ENCODE measurements at places on chromosomes 1 and 21.
A peak's percentile ranks its signal among the peaks of the same experiment; 100 is the strongest.

DNA sequence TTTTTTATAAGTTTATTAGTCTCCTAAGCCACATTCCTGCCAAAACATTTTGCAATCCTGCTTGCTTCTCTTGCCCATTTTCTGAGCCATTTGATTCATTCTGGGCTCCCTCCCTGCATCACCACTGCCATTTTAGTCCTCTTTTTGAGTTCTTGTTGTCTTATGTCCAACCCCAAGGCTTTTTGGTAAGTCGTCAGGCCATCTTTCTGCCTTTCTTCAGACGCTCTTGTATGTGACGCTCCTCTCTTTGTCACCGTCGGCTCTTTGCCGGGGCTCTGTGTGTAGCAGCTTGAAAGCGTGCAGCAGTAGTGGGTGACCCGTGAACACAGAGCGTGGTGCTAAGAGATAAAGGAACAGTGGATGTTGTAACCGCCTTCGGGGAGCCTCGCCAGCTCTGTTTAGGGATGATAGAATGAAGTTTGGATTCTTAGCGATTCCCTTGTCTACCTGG lies 14.6 kb downstream of the HUNK start:
- DNase-seq, result no peak

GRCh38 chr1:182397653-182398393 lies 2.6 kb downstream of the TEDDM1 start:
- no peak for DNase-seq

- DNase-seq, result peak; percentile 84
Measured at GRCh38 chr1:45686015-45686287, 382 bp downstream of the GPBP1L1 start.

- no peak for DNase-seq
Measured at GRCh38 chr1:230768903-230769570, 21.8 kb downstream of the CAPN9 start.

DNA sequence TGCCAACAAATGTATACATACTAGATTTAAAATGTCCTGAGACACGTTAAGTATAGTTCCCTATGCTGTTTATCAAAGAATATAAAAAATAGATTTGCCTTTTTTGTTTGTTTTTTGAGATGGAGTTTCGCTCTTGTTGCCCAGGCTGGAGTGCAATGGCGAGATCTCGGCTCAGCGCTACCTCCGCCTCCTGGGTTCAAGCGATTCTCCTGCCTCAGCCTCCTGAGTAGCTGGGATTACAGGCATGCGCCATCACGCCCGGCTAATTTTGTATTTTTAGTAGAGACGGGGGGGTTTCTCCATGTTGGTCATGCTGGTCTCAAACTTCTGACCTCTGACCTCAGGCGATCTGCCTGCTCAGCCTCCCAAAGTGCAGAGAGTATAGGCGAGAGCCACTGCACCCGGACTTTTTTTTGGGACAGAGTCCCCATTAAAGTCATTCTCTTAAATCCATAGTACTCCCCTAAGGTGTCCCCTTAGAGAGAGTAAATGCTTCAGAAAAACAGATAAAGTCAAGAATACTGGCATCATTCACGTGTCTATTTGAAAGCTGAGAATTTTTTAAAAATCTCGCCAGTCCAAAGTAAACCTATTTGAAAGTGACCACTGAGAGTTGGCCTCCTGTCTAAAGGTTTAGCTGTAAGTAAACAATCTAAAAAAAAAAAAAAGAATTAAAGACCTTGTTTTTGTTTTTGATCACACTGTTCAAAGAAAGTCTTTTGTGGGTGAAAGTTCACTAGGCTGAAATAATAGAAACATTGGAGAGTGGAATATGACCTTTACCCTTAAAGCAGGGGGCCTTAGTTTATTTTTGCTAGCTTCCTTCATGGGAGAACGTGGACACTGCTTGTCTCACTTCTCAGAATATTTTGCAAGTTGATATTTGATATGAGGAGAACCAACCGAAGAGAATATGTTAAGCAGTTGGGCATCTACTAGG lies 48.0 kb upstream of the SLC16A1 start:
- no peak for DNase-seq

- no peak for DNase-seq
Measured at GRCh38 chr1:30822966-30823581, 65.5 kb upstream of the LAPTM5 start.

DNA sequence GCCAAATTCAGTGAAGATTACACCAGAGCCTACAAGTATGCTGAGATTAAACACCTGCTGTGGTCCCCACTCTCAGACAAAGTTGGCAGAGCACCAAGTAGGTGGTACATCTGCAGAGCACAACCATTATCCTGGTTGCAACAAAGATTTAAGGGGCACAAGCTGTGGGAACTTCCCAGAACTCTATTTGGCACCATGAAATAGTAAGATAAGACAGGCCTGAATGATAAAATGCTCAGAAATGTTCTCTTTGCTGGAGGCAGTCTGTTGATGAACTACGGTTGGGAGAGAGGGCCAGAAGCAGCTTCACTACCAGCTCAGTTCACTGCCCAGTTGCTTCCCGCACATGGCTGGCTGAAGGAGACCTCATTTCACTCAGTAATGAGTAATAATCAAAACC lies 19.9 kb downstream of the RPL5 start:
- no peak for DNase-seq

GRCh38 chr1:114144016-114144415 lies 9.7 kb downstream of the SYT6 start:
- no peak for DNase-seq

All from Right ventricle myocardium inferior (tissue), 1 donor.